RWPE2 (cell line): ENCODE measurements at places on chromosomes 2 and 18.

GRCh38 chr2:212646698-212647366, 108.2 kb upstream of the ERBB4 start:
- no peak for DNase-seq

GRCh38 chr2:66604976-66605375, 170.1 kb downstream of the MEIS1 start:
- no peak for DNase-seq

GRCh38 chr2:113160962-113161361, 12.8 kb upstream of the PSD4 start:
- DNase-seq = no peak

- no peak for DNase-seq
These were observed 498 bp downstream of the TGOLN2 start for GRCh38 chr2:85327160-85327821.

- DNase-seq = no peak
These were observed 221.8 kb downstream of the MREG start for GRCh38 chr2:215791481-215791937.

GRCh38 chr2:86794861-86795260, 4.1 kb upstream of the CD8A start:
- no peak for DNase-seq

DNA sequence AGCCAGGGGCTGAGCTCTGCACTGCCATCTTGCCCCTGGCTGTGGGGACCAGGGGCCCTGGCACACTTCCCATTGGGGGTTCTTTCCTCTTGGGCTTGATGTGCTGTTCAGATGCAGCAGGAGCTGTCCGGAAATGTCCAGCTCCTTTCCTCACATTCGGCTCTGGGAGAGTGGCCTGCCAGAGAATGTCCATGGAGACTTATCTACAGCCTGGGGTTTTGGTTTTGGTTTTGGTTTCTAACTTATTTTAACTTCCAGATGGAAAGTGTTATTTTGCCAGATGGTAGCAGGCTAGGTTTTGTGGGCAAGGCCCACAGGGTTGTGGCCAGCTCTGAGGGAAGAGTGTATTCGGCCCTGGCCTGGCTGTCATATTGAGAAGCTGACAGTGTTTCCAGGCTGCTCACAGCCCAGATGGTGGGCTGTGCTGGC, 177.3 kb downstream of the ANKRD30B start:
- DNase-seq = no peak

- DNase-seq = no peak
These were observed 85.2 kb upstream of the ITGA4 start for GRCh38 chr2:181371782-181372645.

- no peak for DNase-seq
These were observed 58.1 kb downstream of the PXDN start for GRCh38 chr2:1685957-1686783.

- no peak for DNase-seq
These were observed 53.2 kb upstream of the ARL4C start for GRCh38 chr2:234550056-234550455.

DNA sequence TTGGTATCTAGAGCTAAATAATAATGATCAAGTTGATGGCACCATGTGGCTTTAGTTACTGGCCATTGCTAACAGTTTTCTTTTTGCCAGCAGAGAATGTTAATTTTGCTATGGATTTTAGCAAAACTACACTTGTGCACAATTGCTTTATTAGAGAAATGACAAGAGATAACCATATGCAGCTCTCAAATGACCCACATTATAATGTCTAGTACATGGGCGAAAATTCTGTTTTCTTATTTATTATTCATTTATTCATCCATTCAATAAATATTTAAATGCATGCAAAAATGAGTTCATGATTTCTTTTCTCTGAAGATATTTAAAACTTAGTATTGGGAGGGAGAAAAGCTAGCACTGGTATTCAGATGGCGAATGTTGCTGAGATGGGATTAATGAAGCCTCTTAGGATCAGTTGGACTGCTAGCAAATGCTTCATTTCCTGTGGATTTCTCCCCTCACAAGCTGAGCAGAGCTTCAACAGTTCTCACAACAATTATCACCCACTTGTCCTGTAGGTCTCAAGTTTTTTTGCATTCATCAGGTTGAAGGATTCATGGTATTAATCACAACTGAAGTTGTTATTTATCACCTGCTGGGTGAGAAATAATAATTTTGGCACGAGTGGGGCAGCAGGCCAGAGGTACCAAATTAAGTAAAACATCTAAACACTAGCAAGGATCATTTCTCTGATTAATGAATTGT, 95.2 kb downstream of the MTX2 start:
- no peak for DNase-seq

DNA sequence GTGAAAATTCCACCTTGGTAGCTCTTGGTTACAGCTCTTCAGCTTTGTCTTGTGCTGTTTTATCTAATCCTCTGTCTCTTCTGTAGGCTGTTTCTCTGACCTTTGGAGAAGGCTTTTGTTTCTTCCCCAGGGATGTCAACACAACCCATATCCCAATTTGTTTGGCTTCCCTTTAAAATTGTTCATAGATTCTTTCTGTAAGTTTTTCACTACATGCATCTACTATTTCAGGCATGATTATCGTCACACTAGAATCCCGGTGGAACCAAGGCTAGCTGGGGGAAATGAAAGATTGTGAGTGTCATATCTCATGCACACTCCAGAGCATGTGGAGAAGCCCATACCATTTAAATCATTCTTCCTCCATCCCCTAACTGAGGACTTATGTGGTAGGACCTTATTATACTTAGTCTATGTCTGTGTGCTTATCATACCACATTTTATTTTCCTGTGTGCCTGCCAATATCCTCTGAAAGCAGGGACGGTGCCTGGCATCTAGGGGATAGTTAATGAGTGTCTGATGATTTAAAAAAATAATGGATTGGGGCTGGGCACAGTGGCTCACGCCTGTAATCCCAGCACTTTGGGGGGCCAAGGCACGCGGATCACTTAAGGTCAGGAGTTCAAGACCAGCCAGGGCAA, 59.9 kb downstream of the CRIM1 start:
- DNase-seq = no peak

GRCh38 chr2:61910603-61911002, 5.1 kb downstream of the COMMD1 start:
- no peak for DNase-seq

DNA sequence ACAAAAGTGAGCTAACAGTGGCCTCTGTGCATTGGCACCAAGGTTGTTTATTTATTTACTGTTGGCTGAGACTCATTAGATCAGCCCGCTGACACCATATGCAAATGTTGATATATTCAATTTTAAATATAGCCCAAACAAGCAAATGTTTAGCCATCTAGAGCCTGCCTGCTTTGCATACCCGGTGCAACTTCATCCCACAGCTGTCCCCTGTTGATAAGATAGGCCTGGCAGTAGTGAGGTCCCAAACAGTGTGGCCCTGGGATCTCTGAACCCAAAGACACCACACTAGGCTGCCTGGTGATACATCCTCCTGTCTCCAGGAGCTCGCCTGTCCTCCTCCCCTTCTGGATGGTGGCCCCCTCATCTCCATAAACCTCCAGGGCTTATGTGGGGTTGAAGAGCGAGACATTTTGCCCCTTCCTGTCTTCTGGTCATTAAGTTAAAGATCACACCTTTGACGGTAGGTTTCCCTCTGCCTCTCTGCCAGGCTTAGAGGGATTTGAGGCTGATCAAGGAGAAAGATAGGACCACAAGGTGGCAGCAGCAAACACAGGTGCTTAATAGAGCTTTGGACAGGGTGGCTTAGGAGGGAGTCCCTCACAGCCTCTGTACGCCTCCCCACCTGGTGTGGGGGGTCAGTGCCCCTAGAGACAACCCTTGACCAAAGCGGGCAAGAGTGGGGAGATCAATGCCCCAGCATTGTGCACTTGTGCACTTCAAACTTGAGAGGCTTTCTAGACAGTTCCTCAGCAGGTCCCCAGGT, 23.7 kb upstream of the MYO5B start:
- DNase-seq = no peak

GRCh38 chr2:231170055-231170454, 28.4 kb upstream of the ARMC9 start:
- no peak for DNase-seq

DNA sequence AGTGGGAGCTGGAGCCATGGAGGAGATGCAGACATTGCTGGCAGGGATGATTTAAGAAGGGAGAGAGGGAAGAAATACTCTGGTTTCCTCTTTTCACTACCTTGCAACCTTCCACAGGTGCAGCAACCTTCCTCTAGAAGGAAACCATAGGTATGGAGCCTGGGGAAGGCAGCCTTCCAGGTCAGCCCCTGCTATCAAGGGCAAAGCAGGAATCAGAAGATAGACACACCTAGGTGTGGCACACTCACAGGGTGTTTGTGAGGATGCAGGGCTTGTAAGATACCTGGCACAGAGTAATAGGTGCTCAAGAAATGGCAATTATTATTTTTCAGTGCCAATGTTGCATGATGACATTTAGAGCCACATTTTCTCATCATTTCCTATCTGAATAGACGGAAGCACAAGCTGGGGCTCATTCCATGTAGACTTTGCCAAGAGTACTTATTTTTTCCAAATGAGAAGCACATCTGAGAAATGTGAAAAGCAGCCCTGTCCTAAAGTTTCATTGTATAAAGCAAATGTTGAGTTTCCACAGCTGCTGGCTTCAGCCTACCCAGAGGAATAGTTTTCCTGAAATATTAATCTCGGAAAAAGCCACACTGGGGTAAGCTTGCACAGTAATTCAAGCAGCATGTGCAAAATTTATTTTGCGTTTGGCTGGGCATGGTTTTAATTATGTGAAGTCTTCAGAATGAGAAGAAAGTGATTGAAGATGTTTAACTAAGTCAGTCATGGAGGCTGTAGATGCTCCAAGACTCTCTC, 20.6 kb downstream of the EVA1A start:
- DNase-seq = no peak

DNA sequence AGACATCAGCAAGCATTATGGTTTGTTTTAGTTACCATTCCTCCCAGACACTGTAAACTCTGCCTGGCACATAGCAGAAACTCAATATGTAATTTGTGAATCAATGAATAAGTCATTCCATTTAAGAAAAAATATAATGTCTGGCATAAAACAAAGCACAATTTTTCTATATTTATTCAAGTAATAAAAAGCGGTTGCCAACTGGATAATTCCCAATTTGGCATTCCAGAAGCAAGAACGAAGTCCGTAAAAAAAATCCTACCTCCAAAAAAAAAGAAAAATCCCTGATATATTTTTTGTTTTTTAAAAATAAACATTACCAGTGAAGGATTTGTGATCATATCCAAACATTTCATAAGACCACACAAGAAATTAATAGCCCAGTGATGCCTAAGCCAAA, 351.3 kb upstream of the LRRTM4 start:
- DNase-seq = no peak

GRCh38 chr2:144462266-144462665, 57.7 kb downstream of the ZEB2 start:
- DNase-seq = no peak

DNA sequence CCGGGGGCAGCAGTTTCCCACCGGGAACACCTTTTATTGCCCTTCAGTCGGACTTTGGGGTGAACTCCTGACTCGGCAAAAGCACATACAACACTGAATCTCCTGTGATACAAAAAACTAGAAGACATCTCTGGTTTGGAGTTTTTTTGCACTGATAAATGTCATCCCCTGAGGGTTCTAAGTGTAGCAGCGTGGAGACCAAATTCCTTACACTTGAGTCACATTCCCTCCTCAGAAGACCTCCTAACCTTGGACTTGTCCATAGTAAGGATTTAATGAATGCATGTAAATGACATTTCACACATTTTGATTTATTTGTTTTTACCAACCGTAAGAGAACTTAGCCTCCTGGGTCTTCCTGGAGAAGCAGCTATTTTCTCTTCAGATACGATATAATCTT, 54.0 kb upstream of the GPR45 start:
- no peak for DNase-seq

DNA sequence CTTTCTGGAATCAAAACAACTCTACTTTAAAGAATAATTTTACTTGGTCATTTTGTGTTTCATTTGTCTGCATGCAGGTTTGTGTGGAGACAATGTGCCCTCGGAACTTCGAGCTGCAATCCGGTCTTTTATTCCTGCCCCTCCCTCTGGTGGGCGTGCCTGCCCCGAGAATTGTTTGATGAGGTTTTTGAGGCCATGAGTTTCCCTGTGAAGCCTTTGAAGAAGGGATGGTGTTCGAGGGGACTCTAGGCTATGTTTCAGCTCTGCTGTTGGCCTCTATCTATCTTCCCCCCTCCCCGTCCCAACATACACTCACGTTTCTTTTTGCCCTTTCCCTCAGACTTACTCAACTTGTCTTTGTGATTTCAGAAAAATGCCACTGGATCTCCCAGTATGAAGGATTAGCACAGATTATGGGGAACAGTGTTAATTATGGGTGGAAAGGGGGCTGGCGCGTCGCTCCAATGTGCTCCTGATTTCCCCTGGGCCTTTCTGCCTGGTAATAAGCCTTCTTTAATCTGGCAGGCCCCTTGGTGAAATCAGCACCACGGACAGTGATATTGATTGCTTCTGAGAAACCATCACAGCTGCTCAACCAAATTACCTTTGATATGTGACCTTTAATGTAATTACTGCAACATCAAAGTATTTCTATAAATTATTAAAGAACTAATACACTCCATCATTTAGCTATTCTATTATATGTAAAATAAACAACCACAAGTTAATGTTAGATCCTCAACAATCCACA, 82.2 kb downstream of the CELF4 start:
- DNase-seq = no peak

DNA sequence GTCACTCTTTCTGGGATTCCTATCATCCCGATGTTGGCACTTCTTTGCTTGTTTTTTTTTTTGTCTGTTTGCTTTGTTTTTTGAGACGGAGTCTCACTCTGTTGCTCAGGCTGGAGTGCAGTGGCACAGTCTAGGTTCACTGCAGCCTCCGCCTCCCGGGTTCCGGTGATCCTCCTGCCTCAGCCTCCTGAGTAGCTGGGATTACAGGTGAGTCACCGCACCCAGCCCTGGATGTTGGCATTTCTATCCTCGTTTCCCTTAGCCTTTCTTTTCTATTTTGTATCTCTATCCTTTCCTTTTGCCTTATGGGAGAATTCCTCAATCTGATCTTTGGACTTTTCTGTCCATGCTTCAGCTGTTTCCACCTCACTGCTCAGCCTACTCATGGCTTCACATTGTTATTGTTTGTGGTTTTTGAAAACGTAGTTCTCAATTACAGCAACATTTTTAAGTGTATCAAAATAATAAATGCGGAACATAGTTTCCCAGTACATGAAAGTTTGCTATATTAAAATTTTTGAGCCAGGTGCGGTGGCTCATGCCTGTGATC, 62.1 kb upstream of the ZNF516 start:
- no peak for DNase-seq

GRCh38 chr2:80001701-80002101, 302.9 kb downstream of the LRRTM1 start:
- DNase-seq = no peak

DNA sequence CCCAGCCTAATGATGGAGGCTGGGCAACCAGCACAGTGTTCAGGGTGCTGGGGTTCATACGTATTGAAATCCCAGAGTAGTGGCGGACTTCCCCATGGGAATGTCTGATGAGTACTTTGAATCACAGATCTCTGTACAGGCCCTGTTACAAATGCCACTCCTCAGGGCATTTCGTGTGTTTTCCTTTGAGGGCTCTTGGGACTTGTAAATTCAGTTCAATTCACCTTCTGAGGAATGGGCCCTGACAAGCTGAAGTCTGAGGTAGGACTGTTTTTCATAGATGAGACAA, 288 bp upstream of the RDH14 start:
- DNase-seq = no peak

- no peak for DNase-seq
These were observed 267.6 kb upstream of the RAB12 start for GRCh38 chr18:8341481-8342230.

GRCh38 chr2:205730701-205731582, 48.6 kb downstream of the NRP2 start:
- DNase-seq = no peak
